AG08395 (cell line): ENCODE measurements at places on chromosomes 5 and 9.

- peak; percentile 64 for DNase-seq
Measured at GRCh38 chr9:89597711-89598362, 7.0 kb upstream of the GADD45G start.

GRCh38 chr5:53784596-53784995 is 224.2 kb downstream of the NDUFS4 start:
- DNase-seq: no peak

- DNase-seq: no peak
Measured at GRCh38 chr5:25540628-25541027, 895.9 kb upstream of the CDH10 start.

- no peak for DNase-seq
Measured at GRCh38 chr5:127418974-127419682, 98.3 kb upstream of the PRRC1 start.

GRCh38 chr9:70092190-70092589 is 48.5 kb downstream of the MAMDC2 start:
- no peak for DNase-seq

DNA sequence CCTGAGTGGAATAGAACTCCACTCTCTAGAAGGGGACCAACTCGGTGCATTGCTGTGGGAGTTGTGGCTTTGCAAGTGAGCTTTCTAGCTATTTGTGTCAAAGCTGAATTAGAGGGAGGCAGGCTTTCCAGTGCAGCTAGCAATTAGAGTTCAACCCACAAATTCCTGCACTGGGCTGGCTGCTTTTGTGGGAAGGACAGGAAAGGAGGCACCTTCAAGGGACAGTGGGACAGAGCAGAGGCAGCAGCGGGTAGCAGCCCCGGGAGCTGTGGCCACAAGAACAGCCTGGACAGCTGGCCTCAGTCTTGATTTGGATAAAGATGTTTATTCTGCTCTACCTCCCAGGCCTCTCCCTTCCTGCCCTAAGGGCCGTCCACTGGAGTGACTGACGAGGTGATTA is 83.7 kb upstream of the SLIT3 start:
- DNase-seq: peak; percentile 19

GRCh38 chr9:87884578-87885459 is 2.1 kb downstream of the SPATA31E1 start:
- no peak for DNase-seq

DNA sequence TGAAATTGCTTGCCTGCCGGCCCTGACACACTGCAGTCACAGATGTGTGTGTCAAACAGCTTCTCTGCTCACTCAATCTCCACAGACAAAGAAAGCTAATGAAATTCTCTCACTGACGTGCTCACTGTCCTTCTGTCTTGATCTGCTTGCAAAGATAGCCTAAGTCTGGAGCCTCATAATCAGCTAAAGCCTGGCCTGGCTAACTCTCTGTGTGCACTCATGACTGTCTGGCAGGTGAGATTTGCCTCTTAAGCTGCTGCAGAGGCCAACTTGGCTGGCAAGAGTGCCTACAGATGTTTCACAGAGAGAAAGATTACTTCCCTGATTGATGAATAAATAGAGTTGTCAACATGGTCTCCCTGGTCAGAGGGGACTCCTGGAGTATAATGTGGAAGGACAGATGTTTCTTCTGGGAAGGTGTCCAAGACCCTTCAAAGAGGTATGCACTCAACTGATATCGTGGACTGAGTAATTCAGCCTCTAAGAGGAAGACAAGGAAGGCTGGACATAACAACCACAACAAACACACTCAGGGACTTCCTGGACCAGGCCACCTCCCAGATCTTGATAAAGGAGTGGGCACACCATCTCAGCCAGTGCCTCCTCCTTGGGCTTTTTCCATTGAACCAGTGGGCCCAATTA is 362.0 kb downstream of the SPOCK1 start:
- DNase-seq: no peak

DNA sequence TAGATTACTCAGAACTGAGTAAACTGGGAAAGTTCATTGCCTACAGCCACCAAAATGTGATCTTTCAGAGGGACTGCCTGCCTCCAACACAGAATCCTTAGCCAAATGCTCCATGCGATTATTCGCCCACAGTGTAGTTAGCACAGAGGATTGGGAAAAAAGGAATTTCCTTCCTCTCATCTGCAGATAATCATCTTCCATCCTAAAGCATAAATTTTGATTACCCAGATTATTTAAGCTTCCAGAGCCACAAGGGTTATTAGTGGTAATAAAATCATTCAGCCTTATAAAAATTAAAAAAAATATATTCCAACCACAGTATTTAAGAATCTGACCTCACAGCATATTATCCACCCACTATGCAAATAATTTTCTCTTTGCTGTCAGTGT is 285.3 kb upstream of the GRAMD2B start:
- no peak for DNase-seq

- peak; percentile 11 for DNase-seq
Measured at GRCh38 chr9:113343732-113344231, 3.7 kb upstream of the WDR31 start.

DNA sequence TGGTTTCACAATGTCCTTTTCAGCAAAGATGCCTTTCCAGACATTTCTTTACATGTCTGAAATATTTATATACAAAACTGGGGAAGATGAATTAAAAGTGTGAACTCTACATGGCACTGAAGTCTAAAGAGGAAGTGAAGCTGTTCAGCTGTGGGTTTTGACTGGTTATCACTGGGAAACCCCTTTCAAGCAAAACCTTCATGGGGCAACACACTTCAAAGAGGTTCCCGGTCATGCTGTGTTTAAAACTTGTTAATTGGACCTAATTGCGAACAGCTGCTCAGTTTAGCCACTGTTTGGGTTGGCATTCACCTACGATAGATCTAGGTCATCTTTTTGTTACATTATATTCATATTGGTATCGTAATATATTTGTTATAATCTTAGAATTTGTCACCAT is 20.0 kb upstream of the GDNF start:
- no peak for DNase-seq

DNA sequence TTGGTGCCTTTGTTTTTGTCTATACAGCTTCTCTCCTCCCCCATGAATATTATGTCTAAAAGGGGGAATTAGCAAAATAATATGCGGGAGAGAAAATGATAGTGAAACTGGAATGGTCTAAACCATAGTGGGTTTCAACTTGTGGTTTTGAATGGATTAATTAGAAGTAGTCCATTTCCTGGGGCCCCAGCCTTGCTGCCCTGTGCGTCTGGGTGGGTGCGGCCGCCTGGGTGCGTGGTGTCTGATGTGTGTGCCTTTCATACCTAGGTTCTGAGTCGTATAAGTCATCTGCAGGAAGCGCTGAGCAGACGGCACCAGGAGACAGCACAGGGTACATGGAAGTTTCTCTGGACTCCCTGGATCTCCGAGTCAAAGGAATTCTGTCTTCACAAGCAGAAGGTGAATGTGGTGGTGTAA is 120.0 kb upstream of the CACNA1B start:
- peak; percentile 45 for DNase-seq

DNA sequence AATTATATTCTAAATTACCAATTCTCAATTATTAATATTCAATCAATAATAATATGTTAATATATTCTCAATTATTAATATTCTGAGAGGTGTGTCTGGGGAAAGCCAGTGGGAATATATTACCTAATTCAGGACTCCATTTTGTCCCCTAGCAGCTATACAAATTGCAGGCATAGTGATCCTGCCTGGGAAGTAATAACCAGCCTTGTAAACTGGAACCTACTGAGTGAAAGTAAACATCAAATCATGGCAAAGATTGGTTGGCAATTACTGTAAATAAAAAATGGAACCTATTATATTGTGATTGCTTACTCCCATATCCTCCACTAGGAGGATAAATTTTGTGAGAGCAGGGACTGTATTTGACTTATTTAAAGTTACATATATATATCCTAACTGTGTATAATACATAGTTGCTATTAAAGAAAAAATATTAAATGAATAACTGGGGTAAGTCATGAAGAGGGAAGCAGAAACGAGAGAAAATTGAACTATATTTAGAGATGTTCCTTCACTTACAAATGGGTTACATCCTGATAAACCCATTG is 150.5 kb upstream of the ELL2 start:
- no peak for DNase-seq

GRCh38 chr5:15719784-15720183 is 219.8 kb downstream of the FBXL7 start:
- DNase-seq: no peak

DNA sequence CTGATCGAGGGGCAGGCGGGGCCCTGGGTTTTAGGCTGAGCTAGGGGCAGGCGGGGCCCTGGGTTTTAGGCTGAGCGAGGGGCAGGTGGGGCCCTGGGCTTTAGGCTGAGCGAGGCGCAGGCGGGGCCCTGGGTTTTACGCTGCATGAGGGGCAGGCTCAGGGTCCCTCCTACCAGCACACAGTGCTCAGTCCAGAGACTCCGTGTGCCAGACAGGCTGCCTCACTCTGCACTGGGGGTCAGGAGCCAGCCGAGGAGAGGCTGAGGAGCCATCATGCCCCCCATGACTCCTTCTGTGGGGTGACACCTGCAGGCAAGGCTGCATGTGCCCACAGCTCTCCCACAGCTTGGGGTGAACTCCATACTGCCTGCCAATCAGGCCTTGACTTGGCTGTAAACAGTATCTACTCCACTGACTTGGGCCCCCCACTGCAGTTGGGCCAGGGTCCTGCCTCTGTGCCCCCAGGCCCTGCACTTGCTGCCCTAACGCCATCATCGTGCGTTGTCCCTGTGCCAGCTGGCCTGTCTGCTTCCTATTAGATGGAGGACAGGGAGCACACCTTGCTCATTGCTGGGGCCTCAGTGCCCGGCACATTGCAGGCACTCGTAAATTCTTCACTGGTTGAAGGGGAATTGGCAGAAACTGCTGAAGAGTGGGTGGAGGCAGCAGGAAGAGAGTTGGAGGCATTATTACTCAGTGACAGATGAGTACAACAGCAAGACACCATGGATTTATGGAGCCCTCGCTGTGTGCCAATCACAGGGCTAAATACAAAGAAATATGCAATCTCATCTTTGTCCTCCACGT is 78.6 kb downstream of the AMBP start:
- DNase-seq: no peak

GRCh38 chr5:160387445-160387844 is 12.4 kb downstream of the FAM200C start:
- no peak for DNase-seq

- DNase-seq: no peak
Measured at GRCh38 chr9:95725045-95725444, 150.4 kb upstream of the ERCC6L2 start.

GRCh38 chr9:90641884-90642487 is 638 bp downstream of the DIRAS2 start:
- no peak for DNase-seq

DNA sequence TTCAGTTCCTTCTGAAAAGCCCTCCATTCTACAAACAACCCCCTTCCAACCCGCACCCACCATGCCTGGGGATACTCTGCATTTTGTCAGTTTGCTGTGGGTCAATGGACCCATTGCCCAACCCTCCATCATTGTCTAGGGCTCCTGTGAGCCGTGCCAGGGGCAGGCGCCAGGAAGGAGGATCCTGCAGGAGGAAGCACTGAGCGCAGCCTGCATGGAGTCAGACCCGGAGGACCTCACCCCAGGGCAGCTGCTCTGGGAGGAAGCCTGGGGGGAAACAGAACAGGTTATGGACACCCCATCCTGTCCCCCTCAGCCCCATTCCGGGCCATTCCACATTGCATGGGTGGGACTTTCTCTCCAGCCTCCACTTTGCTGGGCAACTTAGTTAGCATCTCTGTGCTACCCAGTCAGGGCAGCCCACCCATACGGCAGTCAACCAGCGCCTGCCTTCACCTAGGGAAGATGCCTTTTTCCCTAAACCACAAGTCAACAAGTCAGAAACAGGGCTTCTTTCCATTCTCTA is 48.6 kb upstream of the VDAC1 start:
- DNase-seq: no peak

DNA sequence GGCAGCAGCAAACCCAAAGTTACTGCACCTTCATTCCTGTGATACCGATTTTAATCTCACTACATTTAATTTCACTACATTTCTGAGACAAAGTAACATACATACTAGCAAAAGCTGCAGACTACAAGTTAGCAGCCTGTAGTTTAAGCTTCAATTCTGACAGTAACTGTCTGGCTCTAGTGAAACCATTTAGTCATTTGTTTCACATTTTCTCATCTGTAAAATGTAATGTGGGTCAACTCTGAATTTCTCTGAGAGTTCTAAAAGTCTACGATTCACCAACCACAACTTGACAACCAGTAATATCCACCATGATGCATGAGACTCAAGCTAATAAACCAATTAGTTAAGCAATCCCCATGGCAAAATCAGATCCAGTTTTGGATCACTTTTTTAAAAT is 408.9 kb downstream of the PDE4D start:
- no peak for DNase-seq

DNA sequence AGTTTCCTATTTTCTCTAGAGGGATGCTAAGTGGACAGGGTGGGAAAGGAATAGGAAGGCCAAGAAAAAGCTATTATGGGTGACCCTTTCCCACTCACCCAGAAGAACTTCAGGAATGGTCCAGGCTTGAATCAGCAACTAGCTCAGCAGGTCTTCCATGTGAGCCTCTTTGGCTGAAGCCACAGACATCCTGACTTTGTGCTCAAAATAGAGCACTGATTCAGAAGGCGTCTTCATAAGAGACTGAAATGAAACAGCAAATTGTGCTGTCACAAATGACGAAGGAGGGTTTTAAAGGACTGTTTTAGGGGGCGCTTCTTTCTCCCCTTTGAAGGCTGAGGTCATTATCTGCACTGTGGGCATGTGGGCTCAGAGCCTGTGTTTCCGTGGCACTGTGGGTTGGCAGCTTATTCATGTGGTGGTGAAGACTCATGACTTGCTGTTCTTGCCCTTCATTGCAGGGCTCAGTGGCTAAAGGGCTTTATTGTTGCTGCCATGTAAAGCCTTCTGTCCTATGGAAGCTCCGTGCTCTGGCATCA is 65.8 kb upstream of the NFIL3 start:
- DNase-seq: peak; percentile 60

DNA sequence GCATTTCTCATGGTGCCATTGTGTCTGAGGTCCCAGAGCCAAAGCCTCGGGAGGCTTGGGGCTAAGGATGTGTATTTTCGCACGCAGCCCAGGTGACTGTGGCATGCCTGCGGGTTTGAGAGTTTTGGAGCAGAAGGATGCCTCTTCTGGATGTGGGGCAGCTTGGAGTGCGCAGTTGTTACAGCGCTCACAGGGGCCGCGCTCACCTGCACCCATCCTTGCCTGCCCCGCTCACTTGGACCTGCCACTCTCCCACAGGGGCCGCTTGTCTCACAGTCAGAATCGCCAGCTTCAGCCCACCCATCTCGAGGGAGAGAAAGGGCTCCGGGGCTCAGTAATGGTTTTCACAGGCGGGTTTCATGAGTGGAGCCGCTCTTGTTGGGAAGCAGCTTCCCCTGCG is 132.9 kb downstream of the MVB12B start:
- DNase-seq: no peak

DNA sequence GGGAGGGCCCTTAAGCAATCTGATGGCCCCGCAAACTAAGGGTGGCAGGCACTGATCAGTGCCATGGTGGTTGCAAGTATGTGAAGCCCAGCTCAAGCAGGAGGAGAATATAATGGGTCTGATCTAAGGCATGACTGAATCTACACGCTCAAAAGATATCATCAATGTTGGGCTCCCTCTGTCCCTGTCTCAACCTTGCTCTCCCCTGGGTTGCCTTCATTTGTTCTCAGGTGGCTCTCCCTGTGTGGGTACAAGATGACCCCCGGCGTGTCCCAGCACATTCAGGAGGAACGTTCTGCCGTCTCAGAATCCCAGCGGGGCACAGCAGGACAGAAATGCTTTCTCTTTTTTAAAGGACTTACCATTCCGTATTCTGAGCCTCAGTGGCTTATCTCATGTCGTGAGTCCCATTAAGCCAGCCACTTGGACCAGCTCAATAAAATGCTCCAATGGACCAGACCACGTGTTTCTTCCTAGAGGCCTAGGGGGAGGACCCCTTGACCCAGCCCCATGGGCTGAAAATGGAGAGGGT is 12.0 kb upstream of the RNF130 start:
- no peak for DNase-seq
